ENCODE measurements at places on chromosomes 4 and X. TPM values are rescaled to one million over a fixed set of nuclear protein-coding genes. Genes with fewer than 3 reads are reported as not detected.

The SLC25A5 gene
- total RNA-seq = 52.9 TPM

The SRPX gene
- total RNA-seq = 10.3 TPM

DNA sequence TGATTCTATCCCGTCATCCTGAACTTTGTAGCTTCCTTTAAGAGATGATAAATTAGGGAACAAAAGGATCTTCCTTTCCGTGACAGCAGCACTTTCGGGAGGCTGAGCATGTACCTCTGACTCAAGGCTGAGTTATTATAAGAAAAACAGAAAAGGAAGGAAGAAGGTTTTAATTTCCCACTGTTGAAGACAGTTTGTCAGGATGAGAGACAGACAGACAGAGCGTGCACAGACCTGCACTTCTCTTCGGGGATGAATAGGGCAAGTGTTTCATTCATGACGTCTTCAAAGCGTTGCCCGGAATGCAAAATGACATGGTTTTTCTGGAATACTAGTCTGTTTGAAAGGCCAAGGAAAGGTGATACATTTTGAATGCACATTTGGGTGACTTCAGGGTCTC lies 405.3 kb upstream of the FAT1 start:
- no peaks in the 10 kb centered on the region for H3K36me3 ChIP-seq
- H3K4me3 ChIP-seq = no peak overlapping the region
- no peak overlapping the region for H3K27ac ChIP-seq
- no peaks in the 10 kb centered on the region for H3K4me1 ChIP-seq
- no peaks in the 10 kb centered on the region for H3K27me3 ChIP-seq

The TECRL gene
- total RNA-seq = 50.9 TPM

The FAM13A gene
- total RNA-seq = 76.0 TPM

- no peak for DNase-seq
- no peak overlapping the region for H3K4me3 ChIP-seq
- no peak overlapping the region for H3K27ac ChIP-seq
- no peaks in the 10 kb centered on the region for H3K4me1 ChIP-seq
- H3K36me3 ChIP-seq = no peaks in the 10 kb centered on the region
- H3K27me3 ChIP-seq = no peaks in the 10 kb centered on the region
Observed at GRCh38 chr4:38532908-38533499, 131.0 kb upstream of the KLF3 start.

GRCh38 chrX:65932173-65933084 lies 107.5 kb downstream of the VSIG4 start:
- no peaks in the 10 kb centered on the region for H3K36me3 ChIP-seq
- H3K27me3 ChIP-seq = no peaks in the 10 kb centered on the region
- no peak overlapping the region for H3K27ac ChIP-seq
- no peak for DNase-seq

GRCh38 chr4:135545616-135546317 lies 1344.2 kb upstream of the PABPC4L start:
- no peak for DNase-seq
- H3K27ac ChIP-seq = no peak overlapping the region
- H3K36me3 ChIP-seq = no peaks in the 10 kb centered on the region

The AP1S2 gene
- 80.4 TPM for total RNA-seq

DNA sequence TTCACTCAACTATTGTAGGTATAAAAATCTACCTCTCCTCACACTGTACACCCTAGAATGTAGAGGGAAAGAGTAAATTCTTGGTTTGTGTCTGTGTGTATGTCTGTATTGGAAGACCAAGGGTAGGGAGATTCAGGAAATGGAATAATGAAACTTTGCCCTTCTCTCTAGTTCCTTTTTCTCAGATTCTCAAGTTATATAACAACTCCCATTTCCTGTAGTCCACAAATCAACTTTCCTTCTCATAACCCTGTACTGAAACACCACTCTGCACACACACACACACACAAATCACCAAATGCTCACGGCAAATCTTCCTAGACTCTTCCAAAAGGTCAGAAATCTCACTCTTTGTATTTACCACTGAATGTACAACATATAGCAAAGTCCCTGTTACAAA lies 824.5 kb upstream of the DIAPH2 start:
- H3K4me1 ChIP-seq = no peaks in the 10 kb centered on the region
- no peak overlapping the region for H3K27ac ChIP-seq

The NWD2 gene
- not detected for total RNA-seq

The TMEM31 gene
- not detected for total RNA-seq

DNA sequence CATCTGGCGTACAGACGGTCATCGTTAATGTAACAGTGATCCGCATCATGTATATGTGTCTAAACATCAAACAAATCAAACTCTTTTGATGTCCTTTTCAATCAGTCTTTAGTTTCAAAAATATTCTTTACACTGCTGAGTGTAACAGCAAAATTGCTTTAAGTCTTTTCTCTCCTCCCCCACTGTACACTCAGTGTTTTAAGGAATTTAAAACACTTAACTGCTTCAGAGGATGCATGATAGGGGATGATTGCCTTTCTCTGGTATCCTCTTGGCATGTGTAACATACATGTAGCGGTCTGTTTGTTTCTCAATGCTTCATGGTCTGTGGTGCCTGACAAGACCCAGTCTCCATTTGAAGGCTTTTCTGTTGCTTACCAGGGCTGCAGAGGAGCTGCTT lies 41.6 kb downstream of the LIMCH1 start:
- H3K4me3 ChIP-seq = no peak overlapping the region
- H3K27me3 ChIP-seq = no peaks in the 10 kb centered on the region
- H3K4me1 ChIP-seq = peaks cover 36% of the 10 kb centered on the region
- H3K27ac ChIP-seq = peak overlapping the region; percentile 70
- DNase-seq = no peak
- no peaks in the 10 kb centered on the region for H3K36me3 ChIP-seq

DNA sequence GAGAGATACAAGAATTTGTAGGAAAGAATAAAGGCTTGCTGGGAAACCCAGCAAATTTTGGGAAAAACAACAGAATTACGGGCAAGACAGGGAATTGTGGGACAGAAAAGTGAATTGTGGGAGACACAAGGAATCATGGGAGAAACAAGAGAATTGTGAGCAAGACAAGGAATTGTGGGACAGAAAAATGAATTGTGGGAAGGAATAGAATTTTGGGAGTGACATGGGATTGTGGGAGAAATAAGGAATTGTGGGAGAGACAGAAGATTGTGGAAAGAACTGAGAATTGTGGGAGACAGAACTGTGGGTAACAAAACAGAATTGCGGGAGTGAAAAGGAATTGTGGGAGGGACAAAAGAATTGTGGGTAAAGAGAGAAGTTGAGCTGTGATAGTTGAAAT lies 1.2 kb upstream of the HCCS start:
- peaks cover 17% of the 10 kb centered on the region for H3K36me3 ChIP-seq
- H3K4me3 ChIP-seq = no peak overlapping the region
- peaks cover 5% of the 10 kb centered on the region for H3K27me3 ChIP-seq
- no peak for DNase-seq
- H3K27ac ChIP-seq = no peak overlapping the region
- H3K4me1 ChIP-seq = no peaks in the 10 kb centered on the region

GRCh38 chr4:62133977-62134376 lies 933.9 kb downstream of the ADGRL3 start:
- H3K4me1 ChIP-seq = no peaks in the 10 kb centered on the region
- H3K27me3 ChIP-seq = no peaks in the 10 kb centered on the region
- no peak overlapping the region for H3K4me3 ChIP-seq
- H3K36me3 ChIP-seq = no peaks in the 10 kb centered on the region
- no peak overlapping the region for H3K27ac ChIP-seq

DNA sequence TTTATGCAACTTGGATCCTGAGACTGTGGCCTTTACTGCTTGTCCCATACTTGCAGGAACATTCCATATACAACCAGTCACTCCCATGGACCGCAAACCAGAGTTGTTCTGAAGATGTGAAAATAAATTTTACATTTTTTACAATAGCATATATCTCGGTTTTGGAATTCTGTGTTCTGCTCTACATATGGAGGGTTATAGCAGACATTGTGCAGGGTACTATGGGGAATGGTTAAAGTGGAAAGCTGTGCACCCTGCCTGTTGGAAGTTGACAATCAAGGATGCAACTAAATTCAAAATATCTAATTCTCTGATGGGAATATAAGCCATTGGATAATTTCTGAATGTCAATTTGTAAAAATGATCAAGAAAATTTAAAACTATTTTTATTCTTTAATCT lies 603.3 kb downstream of the RAB28 start:
- H3K27ac ChIP-seq = no peak overlapping the region
- H3K4me3 ChIP-seq = no peak overlapping the region
- DNase-seq = no peak
- H3K4me1 ChIP-seq = no peaks in the 10 kb centered on the region

GRCh38 chr4:8848507-8849265 lies 23.0 kb downstream of the HMX1 start:
- no peak overlapping the region for H3K4me3 ChIP-seq
- no peaks in the 10 kb centered on the region for H3K4me1 ChIP-seq
- H3K36me3 ChIP-seq = no peaks in the 10 kb centered on the region
- no peak overlapping the region for H3K27ac ChIP-seq
- DNase-seq = no peak

GRCh38 chr4:16023776-16024408 lies 59.9 kb downstream of the PROM1 start:
- no peaks in the 10 kb centered on the region for H3K36me3 ChIP-seq
- no peak for DNase-seq
- H3K27ac ChIP-seq = no peak overlapping the region
- no peaks in the 10 kb centered on the region for H3K4me1 ChIP-seq
- no peak overlapping the region for H3K4me3 ChIP-seq

GRCh38 chrX:10325611-10326010 lies 168.8 kb downstream of the CLCN4 start:
- no peak overlapping the region for H3K4me3 ChIP-seq
- no peaks in the 10 kb centered on the region for H3K27me3 ChIP-seq
- no peaks in the 10 kb centered on the region for H3K4me1 ChIP-seq
- H3K36me3 ChIP-seq = no peaks in the 10 kb centered on the region
- no peak overlapping the region for H3K27ac ChIP-seq

DNA sequence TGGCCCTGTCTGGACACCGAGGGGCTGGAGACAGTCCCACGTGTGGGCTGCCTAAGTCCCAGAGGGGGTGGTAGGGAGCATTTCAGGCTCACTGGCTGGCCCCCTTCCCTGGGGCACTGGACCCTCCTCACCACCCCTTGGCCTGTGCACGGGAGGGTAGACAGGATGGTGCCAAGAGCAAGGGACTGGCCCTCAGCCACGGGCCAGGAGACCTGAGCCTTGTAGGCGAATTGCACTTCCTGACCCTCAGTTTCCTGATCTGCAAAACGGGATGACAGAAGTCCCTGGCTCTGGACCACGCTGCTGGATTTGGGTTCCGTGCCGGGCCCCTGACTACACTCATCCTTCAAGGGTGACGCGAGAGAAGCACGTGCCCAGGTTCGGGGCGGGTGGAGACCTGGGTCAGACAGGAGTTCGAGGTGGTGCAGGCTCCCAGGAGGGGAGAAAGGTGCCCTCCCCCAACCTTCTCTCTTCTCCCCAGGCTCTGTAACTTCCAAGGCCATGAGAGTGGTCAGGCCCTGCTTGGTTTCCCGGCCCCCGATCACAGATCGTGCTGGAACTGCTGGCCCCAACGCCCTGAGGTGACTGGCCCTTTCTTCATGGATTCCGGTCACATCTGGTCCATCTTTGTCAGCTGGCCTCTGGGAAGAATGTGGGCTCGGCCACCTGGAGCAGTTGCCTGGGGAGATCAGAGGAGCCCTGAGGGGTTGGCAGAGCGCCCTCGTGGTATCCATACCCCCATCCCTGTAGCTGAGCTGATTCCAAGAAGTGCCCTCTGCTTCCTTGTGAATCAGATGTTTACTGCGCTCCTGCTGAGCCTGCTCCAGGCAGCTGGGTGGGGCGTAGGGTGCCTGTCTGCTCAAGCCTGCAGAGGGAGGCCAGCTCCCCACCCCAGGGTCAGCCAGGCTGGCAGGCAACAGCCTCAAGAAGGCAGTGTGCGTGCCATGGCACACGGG lies 3.3 kb downstream of the SH3BP2 start:
- H3K27me3 ChIP-seq = no peaks in the 10 kb centered on the region
- DNase-seq = peak; percentile 17
- no peak overlapping the region for H3K4me3 ChIP-seq
- no peaks in the 10 kb centered on the region for H3K36me3 ChIP-seq

The CXCL11 gene
- total RNA-seq = not detected

GRCh38 chr4:19368800-19369199 lies 882.9 kb upstream of the SLIT2 start:
- no peaks in the 10 kb centered on the region for H3K27me3 ChIP-seq
- no peak overlapping the region for H3K4me3 ChIP-seq
- no peak overlapping the region for H3K27ac ChIP-seq
- H3K4me1 ChIP-seq = no peaks in the 10 kb centered on the region

DNA sequence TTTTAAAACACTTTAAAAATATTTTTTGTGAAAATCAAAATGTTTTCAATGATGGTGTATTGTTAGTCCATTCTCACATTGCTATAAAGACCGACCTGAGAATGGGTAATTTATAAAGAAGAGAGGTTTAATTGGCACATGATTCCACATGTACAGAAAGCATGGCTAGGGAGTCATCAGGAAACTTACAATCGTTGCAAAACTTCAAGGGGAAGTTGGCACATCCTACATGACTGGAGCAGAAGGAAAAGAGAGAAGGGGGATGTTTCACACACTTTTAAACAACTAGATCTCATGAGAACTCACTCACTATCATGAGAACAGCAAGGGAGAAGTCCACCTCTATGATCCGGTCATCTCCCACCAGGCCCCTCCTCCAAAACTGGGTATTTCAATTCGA lies 110.7 kb downstream of the TMEM47 start:
- H3K27me3 ChIP-seq = no peaks in the 10 kb centered on the region
- no peak for DNase-seq
- H3K4me1 ChIP-seq = no peaks in the 10 kb centered on the region
- H3K4me3 ChIP-seq = no peak overlapping the region
- H3K27ac ChIP-seq = no peak overlapping the region

GRCh38 chr4:7206385-7206784 lies 14.0 kb downstream of the SORCS2 start:
- H3K4me1 ChIP-seq = peaks cover 29% of the 10 kb centered on the region
- H3K27me3 ChIP-seq = no peaks in the 10 kb centered on the region
- no peaks in the 10 kb centered on the region for H3K36me3 ChIP-seq
- no peak for DNase-seq

DNA sequence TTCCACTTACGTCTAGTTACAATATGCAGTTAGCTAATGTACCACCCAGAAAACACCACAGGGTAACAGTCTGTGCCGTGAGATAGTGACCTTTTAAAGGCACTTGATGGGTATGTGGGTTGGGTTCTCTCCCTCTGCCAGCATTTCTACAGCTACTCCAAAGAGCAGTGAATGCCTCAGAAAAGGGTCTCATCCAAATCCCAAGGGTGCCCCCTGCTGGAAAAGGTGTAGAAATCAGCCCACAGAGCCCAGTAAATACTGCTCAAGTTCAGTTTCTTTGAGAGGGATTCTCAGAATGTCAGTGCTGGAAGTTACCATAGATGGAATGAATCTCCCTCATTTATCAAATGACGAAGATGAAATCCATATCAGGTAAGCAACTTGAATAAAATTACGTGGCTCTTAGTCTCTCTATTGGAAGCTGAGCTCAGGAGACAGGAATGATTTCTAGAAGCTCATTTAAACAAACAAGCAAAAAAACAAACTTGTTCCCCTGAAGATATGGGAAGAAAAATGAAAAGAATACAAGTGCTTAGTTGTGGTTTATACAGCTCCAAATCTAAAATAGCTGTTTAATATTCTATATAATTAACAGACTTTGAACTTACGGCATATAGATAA lies 9.5 kb downstream of the RNF175 start:
- H3K4me1 ChIP-seq = no peaks in the 10 kb centered on the region
- no peak for DNase-seq
- H3K4me3 ChIP-seq = no peak overlapping the region
- no peaks in the 10 kb centered on the region for H3K36me3 ChIP-seq
- no peaks in the 10 kb centered on the region for H3K27me3 ChIP-seq

The DBET gene
- not detected for total RNA-seq

- no peaks in the 10 kb centered on the region for H3K4me1 ChIP-seq
- no peak overlapping the region for H3K27ac ChIP-seq
- no peaks in the 10 kb centered on the region for H3K36me3 ChIP-seq
- H3K27me3 ChIP-seq = no peaks in the 10 kb centered on the region
- no peak overlapping the region for H3K4me3 ChIP-seq
- DNase-seq = no peak
Observed at GRCh38 chrX:125219852-125220251, 99.8 kb upstream of the TEX13C start.
